ENCODE measurements at places on chromosomes 11 and 22.
A peak's percentile ranks its signal among the peaks of the same experiment; 100 is the strongest.

- no peak for DNase-seq
Measured at GRCh38 chr11:125071435-125071834, 8.3 kb downstream of the SLC37A2 start.

DNA sequence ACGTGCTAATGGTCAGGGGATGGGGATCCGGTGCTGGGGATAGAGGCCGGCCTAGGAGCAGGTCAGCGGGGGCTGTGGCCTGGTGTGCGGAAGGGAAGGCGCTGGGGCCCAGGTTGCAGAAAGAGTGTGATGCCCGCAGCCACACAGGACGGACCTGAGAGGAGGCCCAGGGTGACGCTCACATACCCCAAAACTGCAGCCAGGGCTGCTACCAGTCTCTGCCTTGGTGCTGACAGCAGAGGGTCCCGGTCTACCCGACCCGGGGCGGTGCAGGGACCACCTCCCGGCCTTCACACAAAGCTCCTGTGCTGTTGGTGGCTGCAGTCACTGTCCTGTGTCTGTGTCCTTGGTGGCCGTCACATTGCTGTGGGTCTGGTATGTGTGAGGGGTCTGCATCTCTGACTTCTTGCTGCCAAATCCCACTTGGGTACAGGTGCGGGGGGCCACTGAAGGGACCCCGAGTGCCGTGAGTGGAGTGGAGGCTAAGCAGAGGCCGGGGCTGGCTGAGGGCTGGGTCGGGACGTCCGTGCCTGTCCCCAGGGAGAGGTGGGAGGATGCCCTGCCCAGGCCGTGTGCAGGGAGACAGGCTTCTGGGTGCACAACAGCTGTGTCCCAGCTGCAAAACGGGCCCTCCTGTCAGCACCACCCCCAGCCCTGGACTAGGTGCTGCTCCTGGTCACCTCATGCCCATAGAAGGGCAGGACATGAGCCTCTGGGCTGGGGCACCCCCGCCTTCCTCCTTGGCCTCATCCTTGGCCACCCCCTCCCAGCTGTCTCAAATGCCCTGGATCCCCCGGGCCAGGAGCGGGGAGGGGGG, 1.5 kb downstream of the LSP1 start:
- peak; percentile 26 for DNase-seq

DNA sequence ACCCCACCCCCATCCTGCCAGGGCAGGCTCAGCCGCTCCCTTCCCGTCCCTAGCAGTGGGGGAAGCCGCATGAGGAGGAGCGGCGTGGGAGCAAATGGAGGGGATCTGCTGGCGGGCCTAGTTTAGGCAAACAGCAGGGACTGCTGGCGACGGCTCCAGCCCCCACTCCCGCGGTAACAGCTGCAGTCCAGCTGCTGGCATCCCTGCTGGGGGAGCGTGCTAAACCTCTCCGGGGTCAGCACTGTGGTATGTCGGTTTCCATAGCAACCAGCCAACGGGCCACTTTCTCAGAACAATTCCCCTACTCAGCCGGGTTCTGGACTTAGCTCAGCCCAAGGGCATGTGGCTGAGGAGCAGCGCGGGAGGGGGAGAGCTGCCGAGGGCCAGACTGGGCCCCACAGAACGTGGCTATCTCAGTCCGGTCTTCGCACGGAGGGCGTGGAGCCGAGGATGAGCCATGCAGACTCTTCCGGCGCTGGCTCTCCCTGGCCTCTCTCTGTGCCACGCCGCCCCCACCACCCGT, 98.8 kb downstream of the PKNOX2 start:
- DNase-seq: no peak

DNA sequence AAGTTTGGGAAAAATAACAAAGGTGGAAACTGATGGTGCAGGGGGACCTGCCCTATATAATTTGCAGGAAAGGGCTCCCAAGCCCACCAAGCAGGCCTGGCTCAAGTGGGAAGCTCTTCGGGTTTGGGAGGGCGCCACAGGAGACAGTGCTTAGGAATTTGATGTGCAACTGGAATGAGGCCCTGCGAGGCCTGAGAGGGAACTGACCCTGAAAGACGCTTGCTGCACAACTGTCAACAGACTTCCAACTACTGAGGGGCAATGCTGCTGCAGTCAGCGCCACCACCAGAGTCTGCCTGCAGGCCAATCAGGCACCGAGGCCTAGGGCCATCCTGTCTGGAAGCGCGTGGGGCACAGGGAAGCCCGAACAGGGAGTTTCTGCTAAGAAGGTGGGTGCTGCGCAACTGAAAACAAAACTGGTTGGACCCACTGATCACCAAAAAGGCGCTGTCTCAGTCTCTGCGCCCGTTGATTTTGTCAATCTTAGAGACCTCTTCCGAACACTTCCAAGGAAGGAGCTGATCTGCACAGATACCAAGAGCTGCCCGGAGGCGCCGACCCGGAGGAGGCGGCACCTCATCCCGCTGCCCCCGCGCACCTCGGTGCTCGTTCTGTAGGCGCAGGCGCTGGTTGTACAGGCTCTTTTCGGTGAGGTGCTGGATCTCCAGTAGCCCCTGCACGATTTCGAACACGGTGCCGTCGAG, 667 bp downstream of the DGCR6L start:
- DNase-seq: no peak

DNA sequence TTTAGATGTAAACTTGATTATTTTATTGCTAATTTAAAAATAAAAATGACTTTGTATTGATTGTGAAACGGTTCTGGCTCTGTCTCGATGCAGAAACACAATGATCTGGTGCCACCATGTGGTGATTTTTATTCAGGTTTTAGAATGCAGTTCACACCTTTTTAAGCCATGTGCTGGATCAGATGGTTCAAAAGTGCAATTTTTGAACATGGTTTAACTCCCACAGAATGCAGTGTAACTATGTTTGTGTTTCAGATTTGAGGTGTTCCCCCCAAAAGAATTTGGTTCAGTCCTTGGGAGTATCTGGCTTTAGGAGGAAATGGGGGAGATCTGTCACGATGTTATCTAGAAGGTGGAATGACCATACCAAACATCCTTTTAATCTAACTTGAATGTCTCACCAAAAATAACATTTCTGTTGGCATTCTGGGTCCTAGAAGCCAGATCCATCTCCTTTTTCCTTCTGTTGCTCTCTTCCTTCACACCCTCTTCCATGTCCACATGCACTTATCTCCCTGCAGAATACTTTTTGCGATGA, 7.9 kb downstream of the MRPL16 start:
- peak; percentile 21 for DNase-seq

DNA sequence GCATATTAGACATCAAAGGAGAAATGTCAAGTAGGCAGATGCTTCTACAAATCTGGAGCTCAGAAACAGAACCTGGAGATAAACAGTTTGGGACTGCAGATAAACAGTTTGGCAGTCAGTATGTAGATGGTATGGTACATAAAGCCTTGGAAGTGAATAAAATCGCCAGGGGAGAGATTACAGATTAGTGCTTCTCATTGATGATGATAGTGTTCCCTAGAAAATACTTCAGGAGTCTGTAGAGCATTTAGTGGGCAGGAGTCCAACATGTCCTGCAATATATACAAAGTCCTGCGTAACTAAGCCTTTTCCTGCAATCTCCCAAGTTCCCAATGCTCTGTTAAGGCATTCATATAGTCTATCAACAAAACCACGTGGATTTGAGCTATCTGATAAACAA, 35.2 kb downstream of the NARS2 start:
- no peak for DNase-seq

GRCh38 chr11:64619196-64619595, 28.2 kb downstream of the SLC22A12 start:
- DNase-seq: no peak

GRCh38 chr11:57903441-57904123, 120.1 kb upstream of the OR9Q1 start:
- DNase-seq: peak; percentile 42

DNA sequence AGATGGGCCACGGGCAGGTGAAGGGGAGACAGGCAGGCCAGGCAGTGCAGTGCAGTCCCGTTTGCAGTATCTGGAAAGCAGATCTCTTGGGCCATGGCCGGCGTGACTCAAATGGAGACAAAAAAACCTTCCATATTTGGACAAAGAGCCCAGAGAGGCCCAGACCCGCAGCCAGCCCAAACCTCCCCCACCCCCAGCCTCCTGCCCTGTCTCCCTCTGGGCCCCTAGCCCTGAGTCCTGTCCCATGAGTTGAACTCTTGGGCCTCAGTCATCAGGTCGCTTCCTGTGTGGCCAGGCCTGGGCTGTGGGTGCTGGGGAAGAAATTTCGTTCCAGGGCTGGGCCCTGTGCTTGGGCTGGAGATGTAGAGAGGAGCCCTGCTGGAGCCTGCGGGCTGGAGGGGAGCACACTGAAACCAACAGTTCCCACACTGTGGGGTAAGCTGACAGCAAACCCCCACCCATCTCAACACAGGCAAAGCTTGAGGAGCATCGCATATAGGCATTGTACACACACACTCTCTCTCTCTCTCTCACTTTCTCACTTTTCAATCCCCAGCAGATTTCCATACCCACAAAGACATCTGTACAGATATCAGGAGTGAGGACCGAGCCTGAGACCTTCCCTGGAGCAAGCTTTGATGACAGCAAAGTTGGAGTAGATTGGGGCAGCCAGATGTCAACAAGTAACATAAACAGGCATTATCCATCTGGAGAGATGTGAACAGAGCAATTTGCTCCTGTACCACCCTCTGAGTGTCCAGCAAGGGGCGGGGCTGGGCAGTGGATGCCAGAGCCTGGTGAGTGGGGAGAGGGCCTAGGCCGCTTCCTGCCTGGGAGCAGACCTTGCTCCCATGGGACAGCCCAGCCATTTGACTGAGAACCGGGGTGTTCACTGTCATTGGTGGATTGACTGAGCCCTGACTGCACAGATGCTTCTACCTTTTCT, 17.2 kb downstream of the ARHGEF17 start:
- DNase-seq: no peak

DNA sequence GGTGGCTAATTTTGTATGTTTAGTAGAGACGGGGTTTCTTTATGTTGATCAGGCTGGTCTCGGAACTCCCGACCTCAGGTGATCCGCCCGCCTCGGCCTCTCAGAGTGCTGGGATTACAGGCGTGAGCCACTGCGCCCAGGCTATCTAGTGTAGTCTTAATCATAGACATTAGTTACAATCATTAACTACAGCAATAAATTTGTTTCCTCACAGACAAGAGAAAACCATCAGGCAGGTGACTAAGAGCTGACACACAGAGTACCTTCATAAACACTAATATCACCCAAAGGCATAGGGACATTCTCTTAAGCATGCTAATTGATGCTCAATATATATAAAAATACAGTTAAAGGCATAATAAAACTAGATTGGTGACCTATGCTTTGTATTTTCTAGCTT, 19.4 kb downstream of the SDHD start:
- no peak for DNase-seq

DNA sequence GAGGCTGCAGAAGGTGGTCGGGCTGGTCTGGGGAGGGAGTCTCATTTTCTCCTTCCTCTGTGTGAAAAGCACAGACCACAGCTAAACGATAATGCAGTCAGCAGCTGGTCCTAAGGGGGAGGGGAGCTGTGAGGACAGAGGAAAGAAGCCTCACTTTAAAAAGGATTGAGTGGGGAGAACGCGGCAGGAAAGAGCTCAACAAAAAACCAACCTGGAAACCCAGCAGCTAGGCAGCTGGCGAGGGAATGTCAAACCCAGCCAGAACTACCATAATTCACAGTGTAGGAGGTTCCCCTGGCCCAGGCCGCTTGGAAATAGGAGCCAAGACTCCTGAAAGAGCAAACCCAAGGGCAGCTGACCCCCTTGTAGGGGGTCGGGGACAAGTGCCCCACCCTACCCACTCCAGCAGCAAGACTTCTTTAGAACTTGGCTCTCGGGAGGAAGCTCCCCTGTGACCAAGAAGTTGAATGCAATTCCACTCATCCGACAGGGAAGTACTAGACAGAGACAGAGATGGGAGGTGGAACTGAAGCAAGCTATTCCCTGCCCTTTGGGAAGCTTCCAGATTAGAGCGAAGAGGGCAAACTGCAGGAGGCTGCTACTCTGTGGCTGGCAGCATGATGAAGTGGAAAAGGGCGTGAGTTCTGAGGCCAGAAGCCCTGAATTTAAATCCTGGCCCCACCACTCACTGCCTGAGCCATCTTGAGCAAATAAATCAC, 16.5 kb upstream of the DGKZ start:
- DNase-seq: no peak

GRCh38 chr22:25409240-25409639, 155.2 kb upstream of the GRK3 start:
- DNase-seq: no peak

- DNase-seq: no peak
Measured at GRCh38 chr11:85132851-85133585, 494.1 kb downstream of the DLG2 start.

DNA sequence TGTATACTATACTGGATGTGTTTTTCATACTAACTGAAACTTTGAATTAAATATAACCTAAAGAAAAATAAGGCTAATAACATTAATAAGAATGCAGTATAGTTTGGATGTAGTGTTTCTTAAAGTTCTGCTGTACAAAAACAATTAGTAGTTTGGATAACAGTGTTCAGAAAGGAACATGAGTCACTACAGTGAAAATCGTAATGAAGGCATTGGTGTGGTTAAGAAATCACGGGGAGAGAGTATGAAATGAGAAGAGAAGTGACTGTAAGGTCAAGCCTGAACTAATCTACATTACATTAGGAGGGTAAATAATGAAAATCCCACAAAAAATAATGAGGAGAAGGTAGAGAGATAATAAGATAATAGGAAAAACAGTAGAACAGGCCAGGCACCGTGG, 726.6 kb upstream of the ARHGAP42 start:
- DNase-seq: no peak

- peak; percentile 73 for DNase-seq
Measured at GRCh38 chr11:61815790-61816735, 740 bp downstream of the FADS1 start.

DNA sequence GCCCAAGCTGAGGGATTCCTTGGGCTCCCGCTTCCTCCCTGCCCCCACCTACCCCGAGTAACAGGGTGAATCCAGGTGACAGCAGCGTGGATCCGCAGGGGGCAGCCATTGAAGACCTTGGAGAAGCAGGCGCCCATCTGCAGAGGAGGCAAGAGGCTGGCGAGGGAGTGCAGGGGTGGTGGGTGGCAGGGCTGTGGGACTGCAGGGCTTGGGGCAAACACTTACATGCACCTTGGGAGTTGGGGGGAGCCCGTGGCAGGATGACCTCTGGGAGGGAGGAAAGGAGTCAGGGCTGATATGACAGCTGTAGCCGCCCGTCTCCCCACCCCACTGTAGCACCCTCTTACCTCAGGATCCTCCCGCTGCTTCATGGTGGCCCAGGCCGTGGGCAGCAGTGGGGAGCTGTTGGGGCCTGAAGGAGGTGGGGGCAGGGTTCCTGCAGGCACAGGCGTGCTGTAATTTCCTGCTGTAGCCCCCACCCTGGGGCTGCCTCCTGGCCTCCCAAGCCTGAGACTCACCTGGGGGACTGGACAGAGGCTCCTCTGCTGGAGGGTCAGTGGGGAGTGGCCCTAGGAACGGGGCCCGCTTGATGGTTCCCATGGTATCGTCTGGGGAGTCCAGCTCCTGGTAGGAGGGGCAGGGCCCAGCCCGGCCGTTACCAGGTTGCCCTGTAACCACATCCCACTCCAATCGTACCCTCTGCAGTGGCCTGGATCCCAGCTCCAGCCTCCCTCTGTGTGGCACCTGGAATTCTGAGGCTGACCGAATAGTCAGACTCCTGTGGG, 6.1 kb downstream of the MAP4K2 start:
- DNase-seq: no peak

GRCh38 chr11:113043698-113044097, 82.5 kb downstream of the NCAM1 start:
- DNase-seq: no peak

- no peak for DNase-seq
Measured at GRCh38 chr22:26883393-26883792, 226.0 kb downstream of the MIAT start.

Measured in stimulated activated CD4-positive, alpha-beta T cell treated with anti-CD3 and anti-CD28 coated beads, Interleukin-15, amount 100 ng/mL, for 24 hours (primary cell).